COLO829 (cell line): ENCODE measurements at places on chromosomes 2 and 18.

DNA sequence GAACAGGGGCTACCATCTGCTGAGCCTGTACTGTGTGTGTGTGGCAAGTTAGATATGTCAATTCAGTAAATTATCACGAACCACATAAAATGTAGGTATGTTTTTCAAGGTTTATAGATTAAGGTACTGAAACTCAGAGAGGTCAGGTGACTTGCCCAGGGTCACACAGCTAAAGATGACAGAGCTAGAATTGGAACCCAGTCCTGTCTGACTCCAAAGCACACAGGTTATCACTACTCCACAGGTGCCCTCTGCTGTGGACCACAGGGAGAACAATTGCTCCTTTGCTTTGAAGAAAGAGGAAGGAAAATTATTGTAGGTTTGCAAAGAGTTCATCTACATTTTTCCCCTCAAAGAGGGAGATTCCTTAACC is 229.7 kb upstream of the AGAP1 start:
- DNase-seq: no peak

- no peak for DNase-seq
These were observed 20.9 kb downstream of the NCK2 start for GRCh38 chr2:105765415-105766299.

- peak; percentile 90 for DNase-seq
These were observed 14.6 kb upstream of the ITGAV start for GRCh38 chr2:186575302-186575701.

GRCh38 chr2:230713331-230714135 is 891 bp downstream of the CAB39 start:
- no peak for DNase-seq

- DNase-seq: no peak
These were observed 262.4 kb upstream of the CHST9 start for GRCh38 chr18:27447451-27447881.

DNA sequence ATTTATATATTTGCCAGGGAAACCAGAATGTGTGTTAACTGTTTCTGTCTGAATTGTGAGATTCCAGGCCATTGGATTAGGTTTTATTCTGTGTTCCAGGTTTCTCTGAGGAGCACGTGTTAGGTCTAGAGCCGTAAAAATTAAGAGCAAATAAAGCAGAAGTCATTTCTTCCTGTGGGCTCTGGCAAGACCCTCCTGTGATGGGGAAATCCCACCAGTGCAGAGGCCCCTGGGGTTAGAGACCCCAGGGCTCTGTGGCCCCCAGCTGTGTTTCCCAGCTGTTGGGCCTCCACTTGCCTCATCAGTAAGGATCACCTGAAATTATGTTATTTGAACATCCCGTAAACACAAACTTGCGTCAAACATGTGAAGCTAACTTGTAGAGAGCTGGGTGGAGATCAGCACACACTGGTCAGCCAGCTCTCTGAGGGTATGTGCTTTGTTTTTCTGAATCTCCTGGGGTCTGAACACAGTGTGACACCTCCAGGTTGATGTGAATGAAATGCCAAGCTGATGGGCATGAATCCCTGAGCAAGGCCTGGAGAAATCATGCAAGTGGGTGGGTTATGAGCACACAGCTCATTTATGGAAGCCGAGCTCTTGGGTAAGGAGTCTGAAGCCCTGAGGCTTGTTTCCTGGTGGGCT is 50.3 kb downstream of the HK2 start:
- DNase-seq: no peak

DNA sequence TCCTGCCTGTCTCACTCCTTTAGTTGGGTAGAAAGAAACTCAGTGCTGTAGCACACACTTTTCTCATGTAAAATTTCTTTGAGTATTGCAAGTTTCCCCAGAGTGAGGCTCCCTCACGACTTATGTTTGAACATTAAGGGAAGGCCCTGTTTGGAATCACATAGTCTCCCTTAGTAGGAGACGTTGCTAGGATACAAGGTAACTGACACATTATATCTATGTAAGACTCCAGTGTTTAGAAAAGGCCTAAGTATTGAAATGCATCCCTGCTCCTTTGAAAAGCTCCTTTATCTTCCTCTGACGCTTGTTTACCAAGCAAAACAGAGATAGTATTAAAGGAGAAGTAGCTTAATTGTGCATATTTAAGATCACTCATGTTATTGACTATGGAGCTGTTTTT is 248.2 kb downstream of the PHLPP1 start:
- DNase-seq: peak; percentile 88

DNA sequence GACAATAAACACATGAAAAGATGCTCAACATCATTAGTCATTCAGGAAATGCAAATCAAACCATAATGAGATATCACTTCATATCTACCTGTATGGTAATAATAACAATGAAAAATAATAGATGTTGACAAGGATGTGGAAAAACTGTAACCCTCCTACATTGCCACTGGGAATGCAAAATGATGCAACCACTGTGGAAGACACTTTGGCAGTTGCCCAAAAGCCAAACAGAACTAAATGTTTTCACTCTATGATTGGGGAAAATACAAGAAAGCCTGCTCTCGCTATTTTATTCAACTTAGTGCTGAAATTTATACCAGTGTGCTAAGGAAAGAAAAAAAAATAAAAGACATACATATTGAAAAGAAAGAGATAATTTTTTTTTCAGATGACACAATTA is 934.5 kb downstream of the CNTNAP5 start:
- DNase-seq: no peak

GRCh38 chr2:150046810-150047209 is 440.7 kb downstream of the RND3 start:
- no peak for DNase-seq

DNA sequence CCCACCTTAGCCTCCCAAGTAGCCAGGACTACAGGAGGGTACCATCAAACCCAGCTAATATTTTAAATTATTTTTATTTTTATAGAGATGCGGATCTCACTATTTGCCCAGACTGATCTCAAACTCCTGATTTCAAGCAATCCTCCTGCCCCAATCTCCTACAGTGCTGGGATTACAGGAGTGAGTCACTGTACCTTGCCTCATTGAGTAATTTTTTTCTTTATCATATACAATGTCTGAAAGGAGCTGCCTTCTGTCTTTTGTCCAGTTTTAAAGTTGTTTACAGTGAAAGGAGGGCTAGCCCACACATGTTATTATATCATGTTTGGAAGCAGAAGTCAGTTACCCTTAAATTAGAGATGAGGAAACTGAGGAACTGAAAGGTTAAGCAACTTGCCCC is 32.5 kb downstream of the PRKRA start:
- DNase-seq: no peak

GRCh38 chr2:138455691-138456090 is 45.9 kb upstream of the SPOPL start:
- DNase-seq: no peak

DNA sequence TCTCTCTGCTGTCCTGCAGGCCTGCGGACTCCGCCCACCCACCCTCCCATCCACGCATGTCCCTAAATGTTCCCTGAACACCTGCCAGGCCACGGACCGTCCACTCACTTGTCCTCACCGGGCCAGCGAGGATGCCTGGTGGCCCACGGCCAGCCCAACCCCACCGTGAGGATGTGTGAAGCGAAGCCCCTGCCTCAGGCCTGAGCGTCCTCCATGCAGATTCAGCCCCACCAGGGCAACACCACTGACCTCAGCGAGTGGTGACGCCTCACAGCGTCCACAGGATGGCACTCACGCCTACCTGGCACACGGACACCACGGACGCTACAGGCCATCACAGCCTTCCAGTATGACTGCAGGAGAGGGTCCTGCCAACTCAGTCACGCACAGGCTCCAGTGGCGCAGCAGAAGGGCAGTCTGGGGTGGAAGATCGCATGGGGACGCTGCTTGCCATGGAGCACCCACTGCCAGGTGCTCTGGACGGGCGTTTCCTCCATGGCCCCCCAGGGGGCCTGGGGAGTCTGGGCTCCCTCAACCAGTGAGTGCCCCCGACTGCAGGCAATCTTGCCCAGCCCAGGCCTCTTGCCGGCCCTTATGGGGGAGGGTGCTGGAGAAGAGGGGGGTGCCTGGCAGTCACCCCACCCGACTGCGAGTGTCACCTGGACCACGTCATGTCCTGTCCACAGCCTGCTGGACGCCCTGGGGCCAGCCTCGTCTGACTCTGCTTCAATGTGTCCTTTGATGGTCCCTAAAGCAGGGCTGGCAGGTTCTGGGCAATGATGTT is 25.4 kb downstream of the HDAC4 start:
- DNase-seq: no peak

DNA sequence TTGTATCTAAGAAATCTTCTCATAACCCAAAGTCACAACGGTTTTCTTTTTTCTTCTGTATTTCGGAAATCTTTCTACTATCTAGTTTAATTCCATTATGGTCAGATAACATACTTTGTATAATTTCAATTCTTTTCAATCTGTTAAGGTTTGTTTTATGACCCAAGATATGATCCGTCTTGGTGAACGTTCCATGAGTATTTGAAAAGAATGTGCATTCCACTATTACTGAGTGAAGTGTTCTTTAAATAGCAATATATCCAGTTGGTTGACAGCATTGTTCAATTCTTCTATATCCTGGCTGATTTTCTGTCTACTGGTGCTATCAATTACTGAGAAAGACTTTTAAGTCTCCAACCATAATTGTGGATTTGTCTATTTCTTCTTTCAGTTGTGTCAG is 414.5 kb downstream of the TNS1 start:
- no peak for DNase-seq
